ENCODE measurements at places on chromosomes 6 and 20.

GRCh38 chr6:1952740-1953360 lies 292.6 kb downstream of the GMDS start:
- no peak for DNase-seq

DNA sequence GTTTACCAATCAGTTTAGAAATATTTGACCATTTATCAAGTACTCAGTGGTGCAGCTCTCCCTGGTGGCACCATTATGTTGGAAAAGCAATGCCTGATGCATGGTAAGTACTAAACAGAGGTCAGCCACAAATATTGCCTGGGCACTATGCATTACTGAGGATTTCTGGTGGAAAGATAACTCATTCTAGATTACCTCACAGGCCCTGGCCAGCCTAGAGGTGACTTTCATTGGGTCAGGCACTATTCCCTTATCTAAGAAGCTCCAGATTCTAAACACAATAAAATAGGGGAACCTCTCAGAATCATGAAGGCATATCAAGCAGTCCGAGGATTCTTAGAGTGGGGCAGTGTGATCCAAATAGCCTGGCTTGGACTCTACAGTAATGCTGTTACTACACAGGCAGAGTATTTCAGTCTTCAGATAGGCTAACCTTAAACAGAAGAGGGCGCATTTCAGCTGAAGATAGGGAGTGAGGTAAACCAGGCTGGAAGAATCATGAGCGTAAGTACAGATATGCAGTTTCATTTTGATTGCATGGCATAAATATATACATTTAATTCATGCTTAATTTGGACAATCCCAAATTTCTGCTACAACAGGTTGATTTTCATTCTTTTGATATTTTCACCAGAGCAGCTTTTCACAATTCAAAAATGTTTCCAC lies 12.1 kb downstream of the LGSN start:
- DNase-seq = no peak

- DNase-seq = no peak
Observed at GRCh38 chr6:163490826-163491577, 76.5 kb downstream of the QKI start.

- DNase-seq = peak; percentile 52
Observed at GRCh38 chr20:51766994-51767866, 960 bp downstream of the ATP9A start.
